ENCODE measurements at places on chromosomes 4 and X.

GRCh38 chrX:85503258-85504158, 124.0 kb upstream of the POF1B start:
- DNase-seq, result no peak

- DNase-seq, result no peak
These were observed 8.2 kb downstream of the PAPSS1 start for GRCh38 chr4:107711831-107712230.

- DNase-seq, result peak; percentile 37
These were observed 487 bp downstream of the TBCK start for GRCh38 chr4:106315476-106315967.

DNA sequence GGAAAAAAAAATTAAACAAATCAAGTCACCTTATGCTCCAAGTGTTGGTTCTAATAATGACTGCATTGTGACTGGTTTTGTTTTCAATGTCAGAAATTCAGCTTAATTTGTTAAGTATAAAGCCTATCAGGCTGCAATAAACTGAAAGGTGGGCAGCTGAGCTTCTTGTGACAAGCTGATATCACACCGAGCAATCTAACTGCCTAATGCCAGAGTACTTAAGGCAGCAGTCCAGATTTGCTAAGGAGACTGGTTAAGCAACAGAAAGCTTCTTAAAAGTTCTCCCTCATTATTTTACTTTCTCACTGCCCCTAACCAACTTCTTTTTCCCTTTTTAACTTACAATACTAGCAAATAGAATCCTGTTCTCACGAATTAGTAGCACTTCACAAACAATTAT, 201.0 kb downstream of the MAB21L2 start:
- no peak for DNase-seq

GRCh38 chr4:2094545-2094944, 35.4 kb downstream of the NAT8L start:
- DNase-seq, result no peak

DNA sequence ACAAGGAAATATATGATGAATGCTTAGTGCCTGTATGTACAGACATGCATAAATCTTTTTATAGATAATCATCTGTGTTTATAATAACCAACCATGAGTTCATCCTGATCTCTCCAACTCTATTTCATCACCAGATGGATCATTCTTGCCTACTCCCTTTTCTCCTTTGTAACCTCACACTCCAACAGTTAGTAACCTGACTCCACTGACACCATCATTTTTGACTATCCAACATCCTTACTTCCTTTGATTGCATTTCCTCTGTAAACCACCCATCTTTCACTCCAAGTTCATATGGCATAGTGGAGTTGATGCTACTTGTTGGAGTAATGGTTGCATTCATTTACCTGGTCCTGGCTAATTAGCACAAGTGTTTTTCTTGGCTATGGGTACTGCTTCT, 170.6 kb downstream of the ZNF330 start:
- DNase-seq, result no peak

- no peak for DNase-seq
These were observed 87.5 kb downstream of the NSUN7 start for GRCh38 chr4:40837094-40837870.

DNA sequence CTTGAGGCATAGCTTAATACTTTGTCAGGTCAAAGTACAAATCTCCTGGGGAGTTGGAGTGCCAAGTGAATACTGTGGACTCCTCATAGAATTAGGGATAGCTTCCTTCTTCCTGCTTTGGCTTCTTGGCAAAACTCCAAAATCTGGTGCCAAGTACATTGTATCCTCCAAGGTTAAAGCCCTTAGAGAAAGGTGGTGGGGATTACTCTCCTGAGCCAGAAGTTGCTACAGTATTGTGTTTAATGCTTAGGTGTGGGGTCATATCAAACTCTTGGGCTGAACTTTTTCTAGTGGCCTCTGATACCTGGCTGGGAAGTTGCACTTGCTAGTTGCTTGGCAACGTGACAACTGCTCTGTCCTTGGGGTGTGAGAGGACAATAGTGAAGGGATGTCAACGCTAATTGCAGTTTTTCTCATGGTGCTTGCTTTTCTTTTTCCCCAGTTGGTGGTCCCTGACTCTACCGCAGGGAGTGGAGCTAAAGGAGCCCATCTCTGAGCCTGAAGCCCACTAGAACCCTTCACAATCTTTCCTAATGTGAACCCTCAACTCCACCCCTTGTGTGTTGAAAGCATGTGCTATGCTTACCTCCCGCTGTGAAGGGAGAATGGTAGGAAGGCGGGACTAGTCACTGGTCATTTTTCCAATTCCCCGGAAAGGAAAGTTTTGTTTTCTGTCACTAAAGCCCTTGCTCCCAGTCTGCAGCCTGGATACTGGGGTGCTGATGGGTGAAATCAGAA, 35.5 kb downstream of the DLG3 start:
- DNase-seq, result no peak

DNA sequence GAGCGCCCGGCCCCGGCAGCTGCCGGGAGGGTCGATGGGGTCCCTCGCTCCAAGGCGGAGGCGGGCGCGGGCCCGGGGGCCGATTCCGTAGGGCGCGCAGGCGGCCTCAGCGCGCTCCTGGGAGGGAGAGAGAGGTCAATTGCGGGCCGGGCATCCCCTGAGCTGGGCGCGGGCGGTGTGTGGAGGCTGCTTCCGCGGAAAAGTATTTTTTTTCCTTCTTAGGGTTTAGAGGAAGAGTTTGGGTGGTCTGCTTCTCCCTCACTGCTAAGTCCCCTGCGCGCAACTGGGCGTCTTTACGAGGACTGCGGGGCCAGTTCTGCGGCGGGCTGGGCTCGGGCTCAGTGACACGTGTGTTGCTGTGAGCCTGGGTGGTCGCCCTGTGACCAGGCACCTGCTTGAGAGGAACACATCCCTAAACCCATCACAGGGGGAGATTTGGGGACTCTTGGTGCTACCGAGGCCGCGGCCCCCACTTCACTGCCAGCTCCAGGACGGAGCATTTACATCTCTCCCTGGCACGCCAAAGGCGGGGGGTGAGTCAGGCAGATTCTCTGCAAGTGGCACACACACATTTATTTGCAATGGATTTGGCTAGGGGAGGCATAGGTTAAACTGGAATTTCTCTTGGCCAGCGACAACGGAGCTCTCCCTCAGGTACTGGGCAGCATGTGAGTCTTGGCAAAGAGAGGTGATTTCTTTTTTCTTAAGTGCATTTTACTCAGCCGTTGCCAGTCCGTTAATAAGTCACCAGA, 151.2 kb upstream of the SLC4A4 start:
- no peak for DNase-seq

GRCh38 chr4:65623506-65623905, 46.8 kb downstream of the EPHA5 start:
- DNase-seq, result no peak

DNA sequence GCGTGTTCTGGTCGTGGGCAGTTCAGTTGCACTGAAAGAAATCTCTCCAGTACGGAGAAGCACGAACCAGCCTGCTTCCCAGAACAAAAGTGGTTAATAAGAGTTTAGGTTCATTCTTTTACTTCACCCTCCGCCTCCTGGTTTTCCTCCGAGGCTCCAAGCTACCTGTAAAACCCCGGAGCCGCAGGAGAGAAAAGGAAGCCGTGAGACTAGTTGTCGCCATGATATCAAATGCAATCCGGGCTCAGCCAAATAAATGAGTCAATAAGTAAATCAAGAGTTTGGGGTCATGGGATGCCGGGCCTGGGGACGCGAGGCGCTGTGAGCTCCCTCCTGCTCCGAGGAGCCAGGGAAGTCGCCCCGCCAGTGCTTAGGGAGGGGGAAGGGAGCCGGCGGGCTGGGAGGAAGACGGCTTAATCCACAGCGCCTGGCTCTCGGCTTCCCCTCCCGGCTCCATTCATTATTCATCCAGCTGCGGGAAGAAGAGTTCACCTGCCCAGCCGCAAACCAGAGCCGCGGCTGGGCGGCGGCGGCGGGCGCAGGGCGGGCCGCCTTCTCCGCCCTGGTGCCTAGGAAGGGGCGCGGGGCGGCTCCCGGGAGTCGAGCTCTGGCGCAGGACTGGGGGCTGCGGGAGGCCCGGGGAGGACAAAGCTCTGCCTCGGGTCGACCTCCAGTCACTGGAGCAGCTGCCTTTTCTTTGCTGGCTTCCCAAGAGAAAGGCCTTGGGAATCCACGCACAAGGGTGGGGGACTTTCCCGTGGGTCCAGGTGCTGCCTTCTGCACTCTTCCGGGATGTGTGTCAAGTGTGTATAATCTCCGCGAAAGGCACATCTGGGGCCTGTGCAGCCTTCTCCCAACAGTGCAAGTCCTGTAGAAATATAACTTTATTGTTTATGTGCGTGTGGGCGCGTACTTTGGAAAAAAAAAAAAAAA, 1.7 kb downstream of the FRAS1 start:
- DNase-seq, result no peak

DNA sequence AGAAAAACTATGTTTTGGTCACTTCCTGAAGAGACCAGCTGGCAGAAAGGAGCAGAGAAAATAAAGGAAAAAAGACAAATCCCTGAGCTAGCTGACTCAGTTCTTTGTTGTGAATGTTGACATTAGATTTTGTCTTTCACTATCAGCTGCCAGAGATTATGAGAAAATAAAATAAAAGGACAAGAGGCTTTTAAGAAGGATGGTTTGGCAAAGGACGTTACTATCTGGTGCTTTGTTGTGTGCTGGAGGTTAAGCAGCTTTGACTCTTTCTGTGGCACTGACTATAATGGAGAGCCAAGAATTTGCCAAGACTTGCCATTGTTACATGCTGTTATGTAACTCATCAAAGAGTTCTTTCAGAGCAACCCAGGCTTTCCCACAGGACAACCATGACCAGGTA, 12.1 kb downstream of the ASB5 start:
- no peak for DNase-seq

DNA sequence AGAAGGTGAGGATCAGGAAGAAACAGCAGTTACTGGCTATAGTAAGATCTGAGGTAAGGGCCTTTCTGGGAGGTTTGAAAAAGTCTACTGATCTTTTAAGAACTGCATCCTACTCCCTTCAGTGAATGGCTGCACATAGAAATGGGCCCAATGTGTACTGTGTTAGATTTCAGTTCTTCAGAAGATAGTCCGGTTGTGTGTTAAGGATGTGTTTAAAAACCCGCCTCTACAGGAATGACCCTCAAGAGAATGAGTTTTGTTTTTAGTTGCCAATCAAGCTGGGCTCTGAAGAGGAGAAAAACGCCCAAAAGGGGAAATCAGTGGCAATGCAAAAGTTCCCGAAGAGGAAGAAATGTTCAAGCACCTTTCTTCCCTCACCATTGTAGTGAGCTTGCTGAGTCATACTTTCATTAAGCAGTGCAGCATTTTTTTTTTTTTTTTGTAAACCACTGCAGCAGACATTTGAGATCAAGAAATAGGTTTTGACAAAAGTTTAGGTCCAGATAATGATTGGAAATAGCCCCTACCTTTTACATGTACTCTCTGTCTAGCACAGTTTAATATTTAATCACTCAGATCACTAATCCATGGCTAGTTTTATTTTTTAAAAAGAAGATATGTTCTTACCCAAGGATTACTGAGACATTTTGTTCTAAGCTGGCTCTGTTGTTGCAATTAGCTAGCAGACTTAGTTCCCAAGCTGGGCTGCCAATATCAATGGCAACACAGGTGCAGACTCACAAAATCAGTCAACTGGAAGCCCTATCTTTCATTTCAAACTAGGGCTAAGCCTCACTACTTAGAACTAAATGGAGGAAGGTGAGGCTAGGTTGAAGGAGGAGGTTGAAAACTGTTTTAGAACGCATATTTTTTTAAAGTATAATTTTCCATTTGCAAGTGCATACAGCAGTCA, 7.0 kb upstream of the TRPC5OS start:
- no peak for DNase-seq

- no peak for DNase-seq
These were observed 364.7 kb downstream of the PCDH7 start for GRCh38 chr4:31084806-31085416.

DNA sequence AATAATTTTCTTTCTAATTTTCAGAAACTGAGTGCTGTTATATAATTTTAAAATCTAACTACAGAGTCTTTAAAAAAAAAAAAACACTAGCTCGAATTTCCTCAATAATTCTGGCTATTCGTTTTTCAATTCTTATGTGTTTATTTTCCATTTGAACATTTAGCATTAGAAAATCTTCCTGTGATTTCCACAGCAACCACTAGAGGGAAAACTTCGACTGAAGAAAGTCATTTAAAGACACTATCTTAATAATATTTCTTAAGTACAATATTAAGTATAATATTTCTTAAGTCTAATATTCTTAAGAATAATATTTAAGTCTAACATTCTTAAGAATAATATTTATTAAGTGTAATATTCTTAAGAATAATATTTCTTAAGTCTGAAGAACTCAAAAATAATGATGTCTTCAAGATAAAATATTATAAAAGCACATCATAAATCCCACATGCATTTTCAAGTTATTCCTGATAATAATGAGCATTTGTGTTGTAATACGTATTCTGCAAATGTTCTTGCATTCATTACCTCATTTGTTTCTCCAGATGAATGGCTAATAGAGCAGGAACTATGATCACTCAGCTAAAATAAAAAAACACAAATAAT, 118.4 kb upstream of the WDR17 start:
- peak; percentile 34 for DNase-seq

GRCh38 chrX:139554376-139554775, 23.8 kb downstream of the F9 start:
- peak; percentile 4 for DNase-seq

DNA sequence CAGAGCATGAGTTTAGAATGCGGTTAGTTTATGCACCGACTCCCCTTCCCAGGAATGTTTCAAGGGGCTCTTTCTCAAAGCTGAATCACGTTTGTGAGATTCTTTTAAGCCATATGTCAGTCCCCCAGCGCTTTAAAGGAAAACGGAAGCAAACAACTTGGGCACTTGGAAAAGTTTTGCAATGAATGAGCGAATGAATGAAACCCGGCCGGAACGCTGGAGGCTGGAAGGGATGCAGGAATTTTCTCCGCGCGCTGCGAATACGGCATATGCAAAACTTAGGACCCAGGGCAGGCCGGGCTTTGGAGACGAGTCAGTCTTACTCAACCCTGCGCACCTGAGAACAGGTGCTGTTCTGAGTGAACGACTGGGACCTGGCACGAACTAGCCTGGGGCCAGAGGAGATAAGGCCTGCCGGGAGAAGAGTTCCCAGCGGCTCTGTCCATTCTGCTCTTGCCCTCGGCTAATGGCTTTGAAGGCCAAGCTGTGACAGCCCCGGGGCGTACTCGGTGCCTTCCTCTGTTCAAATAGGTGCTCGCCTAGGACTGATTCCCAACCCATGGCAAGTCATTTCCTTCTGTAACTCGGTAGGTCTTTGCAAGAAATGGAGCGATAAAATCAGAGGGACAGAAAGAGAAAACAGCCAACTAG, 743 bp upstream of the NRK start:
- DNase-seq, result no peak

DNA sequence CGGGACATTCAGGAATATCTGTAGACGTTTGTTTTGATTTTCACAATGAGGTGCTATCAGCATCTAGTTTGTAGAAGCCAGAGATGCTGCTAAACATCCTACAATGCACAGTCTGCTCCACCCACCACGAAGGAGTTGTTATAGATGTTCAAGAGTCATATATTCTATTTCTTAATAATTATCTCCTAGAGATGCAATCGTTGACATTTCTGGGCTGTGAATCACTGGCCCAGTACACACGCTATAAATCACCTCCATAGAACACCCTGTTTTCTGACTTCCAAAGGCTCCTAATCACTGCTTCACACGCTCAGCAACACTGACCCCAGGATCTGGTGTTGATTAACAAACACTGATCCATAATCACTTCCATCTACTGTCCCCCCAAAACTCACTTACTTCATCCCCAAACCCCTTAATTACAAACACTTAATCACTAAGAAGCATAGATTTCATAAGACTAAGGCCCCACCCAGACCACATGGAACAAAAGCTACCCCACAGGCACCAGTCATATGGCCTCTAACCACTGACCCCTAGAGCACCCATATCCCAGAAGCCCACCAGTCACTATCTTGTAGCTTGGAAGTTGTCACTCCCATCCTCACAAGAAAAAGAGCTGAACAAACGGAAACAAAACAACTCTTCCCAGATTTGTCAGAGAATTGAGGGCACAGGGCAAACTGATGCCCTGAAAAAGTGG, 31.7 kb upstream of the ZNF41 start:
- DNase-seq, result no peak
